Uterine smooth muscle cell (primary cell): ENCODE measurements at places on chromosomes 3 and 15. TPM values are rescaled to one million over a fixed set of nuclear protein-coding genes. Genes with fewer than 3 reads are reported as not detected.

The RTP3 gene
- not detected in 2 replicates for total RNA-seq

The CHSY1 gene
- total RNA-seq, result 32.1 and 34.0 TPM in 2 replicates

The SEMA3B gene
- 6.8 and 29.5 TPM in 2 replicates for total RNA-seq

The GOLGA8K gene
- total RNA-seq, result 0.25 TPM in 1 of 2 replicates, not detected in the other

The SNX22 gene
- 0.33 and 0.87 TPM in 2 replicates for total RNA-seq

The OR5K2 gene
- total RNA-seq, result not detected in 2 replicates

The CHRNA7 gene
- 0.37 and 1.2 TPM in 2 replicates for total RNA-seq

The GOLGA8S gene
- under 0.01 and 0.12 TPM in 2 replicates for total RNA-seq

The CASR gene
- total RNA-seq, result not detected in 2 replicates

The CCDC13 gene
- total RNA-seq, result 0.33 and 0.62 TPM in 2 replicates

The RFC4 gene
- 26.5 and 62.9 TPM in 2 replicates for total RNA-seq

The HACD3 gene
- total RNA-seq, result 80.5 and 105 TPM in 2 replicates

The RPS27L gene
- total RNA-seq, result 134 and 312 TPM in 2 replicates

The TRMT10C gene
- total RNA-seq, result 23.9 and 33.5 TPM in 2 replicates

The TERC gene
- total RNA-seq, result 597 and 759 TPM in 2 replicates

The TLR9 gene
- under 0.01 TPM in 1 of 2 replicates, not detected in the other for total RNA-seq

The TMC3 gene
- total RNA-seq, result not detected in 2 replicates

The WDR93 gene
- total RNA-seq, result under 0.01 TPM in 2 replicates
